ENCODE measurements at places on chromosomes 4 and X. TPM values are rescaled to one million over a fixed set of nuclear protein-coding genes. Genes with fewer than 3 reads are reported as not detected.

DNA sequence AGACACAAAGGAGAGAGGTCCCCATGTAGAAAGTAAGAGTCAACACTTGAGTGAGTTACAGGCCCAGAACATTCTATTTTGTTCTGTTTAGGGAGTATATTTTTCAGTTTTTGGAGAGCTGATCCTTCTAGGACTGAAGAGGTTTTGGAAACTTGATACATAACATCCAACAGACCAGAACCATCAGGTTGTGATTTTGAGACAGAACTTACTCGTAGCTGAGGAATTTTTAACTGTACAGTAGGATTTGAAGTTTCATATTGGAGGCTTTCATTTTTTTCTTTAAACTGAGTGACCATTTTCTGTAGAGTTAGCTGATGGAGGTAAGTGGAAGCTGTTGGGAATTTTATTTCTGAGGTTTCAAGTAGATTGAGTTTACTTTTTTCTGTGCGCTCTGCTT lies 73.3 kb downstream of the NCAPG start:
- peak; percentile 20 for DNase-seq

GRCh38 chr4:62588671-62589070 lies 1388.5 kb downstream of the ADGRL3 start:
- no peak for DNase-seq

GRCh38 chr4:119498527-119498926 lies 130.1 kb downstream of the PDE5A start:
- DNase-seq: no peak

The DDX60 gene
- 7.5 TPM for total RNA-seq

GRCh38 chr4:41725254-41725653 lies 23.3 kb downstream of the PHOX2B start:
- DNase-seq: no peak

The STAP1 gene
- not detected for total RNA-seq

GRCh38 chrX:13254870-13255269 lies 65.0 kb downstream of the ATXN3L start:
- DNase-seq: no peak

The UGT2B11 gene
- not detected for total RNA-seq
